Muscle of leg (tissue), 16 donors: ENCODE measurements at places on chromosomes 13 and 19.

DNA sequence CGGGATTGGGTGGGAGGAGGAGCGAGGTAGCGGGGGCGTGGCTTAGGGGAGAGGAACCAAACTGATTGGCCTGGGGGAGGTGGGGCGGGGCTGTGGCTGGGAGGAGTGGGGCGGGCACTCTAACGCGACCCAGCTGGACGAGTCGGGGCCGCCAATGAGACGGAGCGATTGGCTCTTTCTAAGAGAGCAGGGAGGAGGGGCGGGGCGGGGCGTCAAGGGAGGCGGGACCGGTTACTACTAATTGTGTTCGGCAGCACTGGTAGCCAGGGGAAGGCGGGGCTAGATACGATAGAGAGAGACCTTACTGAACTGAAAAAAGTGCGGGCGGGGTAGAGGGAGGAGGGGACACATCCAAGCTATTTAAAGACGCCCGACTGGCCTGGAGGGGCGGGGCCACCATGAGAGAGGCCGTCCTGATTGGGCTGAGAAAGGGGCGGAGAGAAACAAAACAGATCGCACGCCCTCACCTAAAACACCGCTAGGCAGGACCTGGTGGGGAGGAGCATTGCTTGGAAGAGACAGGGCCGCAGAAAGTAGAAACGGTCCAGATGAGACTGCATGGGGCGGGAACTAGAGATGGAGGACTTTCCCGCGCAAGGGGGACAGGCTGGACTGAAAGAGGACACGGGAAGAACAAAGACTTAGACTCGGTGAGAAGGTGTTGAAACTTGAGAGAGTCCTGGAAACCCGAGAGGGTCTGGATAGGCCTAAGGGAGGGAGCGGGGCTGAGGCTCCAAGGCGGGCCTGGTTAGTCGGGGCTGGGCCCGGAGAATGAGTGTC lies at the start of gene KCNC3:
Gene KCNC3 (minus strand): TSS at position 232 of the 780 bp plus-strand sequence. CDS start 295 bp downstream, outside the sequence.
- peak; percentile 97 for DNase-seq

- peak; percentile 16 for DNase-seq
Measured at GRCh38 chr13:48954081-48954480, 21.6 kb upstream of the FNDC3A start.

DNA sequence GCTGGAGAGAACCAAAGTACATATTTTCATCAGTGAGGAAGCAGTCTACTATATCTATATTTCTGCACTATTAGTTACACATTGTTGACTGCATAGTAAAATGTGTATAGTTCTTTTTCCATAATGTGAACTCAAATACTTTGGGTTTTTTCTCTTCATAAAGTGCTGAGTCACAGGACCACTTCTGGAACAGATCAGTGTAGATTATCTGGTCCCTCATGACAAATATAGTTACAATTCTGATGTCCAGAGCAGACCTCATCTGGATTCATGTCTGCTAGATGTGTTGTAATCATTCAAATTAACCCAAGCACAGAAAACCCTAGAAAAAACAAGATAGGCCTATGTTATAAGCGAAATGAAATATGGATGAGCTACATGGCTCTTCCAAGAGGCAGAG lies 171.4 kb downstream of the SUCLA2 start:
- DNase-seq, result peak; percentile 14

DNA sequence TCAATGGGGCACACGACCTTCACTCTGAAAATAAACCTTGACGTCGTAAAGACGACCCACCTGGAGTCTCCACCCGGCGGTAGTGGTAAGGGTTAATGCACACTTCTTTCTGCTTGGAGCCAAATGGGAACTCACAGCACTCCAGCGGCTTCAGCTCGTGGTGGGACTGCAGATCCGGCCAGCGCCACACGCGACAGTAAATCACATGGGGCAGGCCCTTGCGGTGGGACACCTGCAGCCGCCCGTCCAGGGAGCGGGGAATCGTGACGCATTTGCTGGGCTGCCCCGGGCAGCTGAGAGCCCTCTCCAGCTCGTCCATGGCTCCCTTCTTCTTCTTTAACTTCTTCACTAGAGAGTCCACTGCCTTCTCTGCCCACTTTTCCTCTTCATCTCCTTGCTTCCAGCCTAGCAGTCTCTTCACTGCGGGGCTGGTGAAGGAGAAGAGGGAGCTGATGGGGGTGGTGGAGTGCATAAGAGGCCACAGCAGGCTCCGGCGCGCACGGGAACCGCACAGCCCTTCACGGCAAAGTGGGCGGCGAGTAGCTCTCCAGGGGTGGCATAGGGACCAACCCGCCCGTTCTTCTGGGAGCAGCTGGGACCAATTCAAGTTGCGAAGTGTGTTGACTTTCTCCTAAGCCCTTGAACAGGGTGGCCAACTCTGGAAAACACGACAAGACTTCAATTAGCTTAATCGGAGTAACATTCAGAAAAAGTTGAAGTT lies 40.7 kb downstream of the SMAD9 start:
- DNase-seq, result no peak
